ENCODE measurements at places on chromosomes 3 and 15.

DNA sequence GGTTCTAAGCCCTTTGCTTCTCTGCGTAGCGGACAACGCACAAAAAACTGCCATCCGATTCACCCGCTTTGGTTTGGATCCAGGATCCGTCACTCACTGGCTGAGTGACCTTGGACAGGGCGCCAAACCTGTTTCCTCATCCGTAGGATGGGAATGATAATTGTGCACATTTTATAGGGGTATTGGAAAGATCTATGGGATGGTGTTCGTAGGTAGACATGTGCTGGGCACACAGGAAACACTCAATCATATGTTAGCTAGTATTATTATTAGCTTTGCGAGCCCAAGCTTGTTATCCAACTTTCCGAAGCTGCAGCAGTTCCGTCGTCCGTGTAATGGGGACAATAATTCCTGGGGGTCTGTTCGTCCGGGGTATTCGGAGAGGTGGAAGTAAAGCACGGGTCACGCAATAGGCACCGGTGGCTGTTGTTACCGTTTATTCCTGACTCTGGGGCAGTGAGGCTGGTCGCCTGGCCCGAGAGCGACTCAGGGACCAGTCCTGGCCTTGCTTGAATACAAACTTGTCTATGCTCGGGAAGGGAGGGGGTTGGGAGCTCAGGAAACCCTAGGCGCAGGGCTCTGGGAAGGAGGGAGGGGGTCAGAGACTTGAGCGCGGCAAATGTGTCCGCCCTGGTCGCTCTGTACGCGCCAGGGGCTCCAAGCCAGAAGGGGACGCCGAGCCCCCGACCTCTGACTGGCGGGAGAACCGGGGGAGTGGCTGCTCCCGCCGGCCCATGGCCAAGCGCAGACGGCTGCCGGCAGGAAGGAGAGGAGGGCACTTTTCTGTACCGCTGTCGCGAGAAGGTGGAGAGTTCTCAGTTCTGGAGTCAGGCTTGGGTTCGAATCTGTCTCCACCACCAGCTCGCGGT, 1.3 kb downstream of the SPSB4 start:
- peak; percentile 27 for DNase-seq

GRCh38 chr3:5071061-5071460, 51.0 kb upstream of the ARL8B start:
- no peak for DNase-seq

GRCh38 chr15:78320183-78320582, 20.0 kb upstream of the CRABP1 start:
- no peak for DNase-seq

DNA sequence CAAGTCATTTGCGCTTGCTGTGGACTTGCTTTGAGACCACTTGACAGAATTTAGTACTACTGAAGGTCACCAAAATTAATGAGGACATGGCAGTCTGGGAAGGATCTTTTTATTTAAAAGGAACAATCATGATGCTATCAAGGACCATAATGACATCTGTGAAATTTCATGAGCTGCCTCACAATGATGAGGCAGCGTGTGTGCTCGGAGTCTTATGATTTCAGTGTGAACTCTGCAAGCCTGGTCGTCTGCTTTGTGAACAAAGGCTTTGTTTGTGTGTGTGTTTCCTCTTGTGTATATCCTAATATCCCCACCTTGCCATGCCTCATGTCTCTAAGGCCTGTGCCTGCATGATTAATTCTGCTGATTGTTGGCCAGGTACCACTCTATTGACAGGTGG, 46.7 kb downstream of the RAD54L2 start:
- no peak for DNase-seq

DNA sequence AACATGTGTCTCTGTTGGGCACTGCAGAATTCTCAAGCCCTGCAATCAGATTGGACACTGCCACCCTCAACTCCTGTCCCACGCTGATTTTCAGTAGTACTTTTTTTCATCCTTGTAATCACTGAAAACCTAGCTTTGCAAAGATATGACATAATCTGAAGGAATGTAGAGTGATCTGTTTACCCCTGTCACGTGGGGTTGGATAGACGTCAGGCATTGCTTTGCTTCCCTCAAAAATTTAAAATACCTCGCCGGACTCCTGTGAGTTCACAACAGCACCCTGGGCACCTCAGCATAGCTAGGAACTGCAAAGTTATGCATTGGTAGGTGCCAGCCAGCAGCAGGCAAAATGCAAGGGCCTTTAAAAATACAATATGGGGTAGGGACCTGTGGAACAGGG, 71.1 kb upstream of the OXTR start:
- DNase-seq, result no peak

DNA sequence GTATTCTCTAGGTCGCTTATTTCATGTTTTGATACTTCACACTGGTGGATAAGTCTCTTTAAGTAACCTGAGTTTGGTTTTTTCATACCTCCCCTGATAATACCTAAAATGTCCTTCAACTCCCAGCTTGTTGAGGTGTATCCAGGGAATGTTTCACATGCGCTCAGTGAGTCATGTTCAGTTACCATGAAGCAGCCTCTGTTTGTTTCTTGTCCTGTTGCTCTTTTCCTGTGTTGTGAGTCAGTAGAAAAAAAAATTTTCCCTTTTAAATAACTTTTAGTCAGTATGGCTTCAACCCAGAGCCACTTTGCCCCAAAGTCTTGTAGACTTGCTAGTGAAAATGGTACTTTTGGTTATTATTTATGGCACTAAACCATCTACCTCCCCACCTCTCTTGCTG, 278.4 kb upstream of the ZPLD1 start:
- DNase-seq, result no peak

DNA sequence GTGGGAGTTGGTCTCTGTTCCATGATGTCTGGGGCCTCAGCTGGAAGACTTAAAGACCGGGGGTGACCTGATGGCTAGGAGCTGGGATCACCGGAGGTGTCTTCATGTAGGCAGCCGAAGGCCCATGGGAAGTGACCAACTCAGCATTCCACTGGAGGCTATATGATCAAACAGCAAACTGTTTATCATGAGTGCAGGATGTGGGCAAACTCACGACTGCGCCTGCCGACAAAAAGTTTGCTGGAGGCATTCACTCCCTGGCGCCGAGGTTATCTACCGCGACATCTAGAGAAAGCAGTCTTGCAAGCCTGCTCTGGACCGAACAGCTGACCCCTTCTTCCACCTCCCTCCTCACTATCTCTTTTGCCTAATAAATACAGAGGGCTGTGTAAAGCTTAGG, 62.7 kb upstream of the NR2C2 start:
- no peak for DNase-seq

GRCh38 chr15:38823263-38823662, 258.6 kb upstream of the RASGRP1 start:
- no peak for DNase-seq

GRCh38 chr3:79810092-79810491, 42.3 kb upstream of the ROBO1 start:
- no peak for DNase-seq

DNA sequence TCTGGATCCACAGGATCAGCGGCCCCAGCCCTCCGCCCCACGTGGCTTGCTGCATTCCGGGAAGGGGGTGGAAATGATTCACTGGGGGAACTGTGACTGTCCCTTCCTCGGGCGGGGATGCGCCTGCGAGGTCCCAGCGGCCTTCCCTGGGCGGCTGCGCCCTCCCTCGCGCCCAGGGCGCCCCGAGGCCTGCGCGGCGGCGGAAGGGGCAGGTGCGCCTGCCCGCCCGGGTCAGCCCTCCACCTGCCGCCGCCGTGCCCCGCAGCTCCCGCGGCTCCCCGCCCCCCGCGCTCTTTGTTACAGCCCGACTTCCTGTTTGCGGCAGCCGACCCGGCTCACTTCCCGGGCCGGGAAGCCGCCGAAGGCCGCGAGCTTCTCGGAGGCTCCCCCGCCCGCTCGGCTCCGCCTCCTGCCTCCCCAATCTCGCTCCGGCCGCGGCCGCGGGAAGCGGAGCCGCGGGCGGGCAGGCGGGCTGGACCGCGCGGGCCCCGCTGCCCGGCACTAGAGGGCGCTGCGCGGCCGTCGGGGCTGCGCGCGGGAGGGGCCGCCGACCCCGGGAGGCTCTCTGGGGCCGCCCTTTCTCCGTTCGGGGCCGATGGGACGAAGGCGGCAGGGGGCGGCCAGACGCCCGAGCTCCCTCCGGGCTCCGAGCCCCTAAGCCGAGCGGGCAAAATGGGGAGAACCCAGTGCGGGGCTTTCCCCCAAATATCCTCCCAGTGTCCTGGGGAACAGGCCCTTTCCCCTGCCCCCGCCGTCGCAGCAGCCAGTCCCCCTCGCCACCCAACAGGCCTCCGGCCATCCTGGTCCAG, 11.5 kb upstream of the CHAC1 start:
- DNase-seq, result peak; percentile 89

DNA sequence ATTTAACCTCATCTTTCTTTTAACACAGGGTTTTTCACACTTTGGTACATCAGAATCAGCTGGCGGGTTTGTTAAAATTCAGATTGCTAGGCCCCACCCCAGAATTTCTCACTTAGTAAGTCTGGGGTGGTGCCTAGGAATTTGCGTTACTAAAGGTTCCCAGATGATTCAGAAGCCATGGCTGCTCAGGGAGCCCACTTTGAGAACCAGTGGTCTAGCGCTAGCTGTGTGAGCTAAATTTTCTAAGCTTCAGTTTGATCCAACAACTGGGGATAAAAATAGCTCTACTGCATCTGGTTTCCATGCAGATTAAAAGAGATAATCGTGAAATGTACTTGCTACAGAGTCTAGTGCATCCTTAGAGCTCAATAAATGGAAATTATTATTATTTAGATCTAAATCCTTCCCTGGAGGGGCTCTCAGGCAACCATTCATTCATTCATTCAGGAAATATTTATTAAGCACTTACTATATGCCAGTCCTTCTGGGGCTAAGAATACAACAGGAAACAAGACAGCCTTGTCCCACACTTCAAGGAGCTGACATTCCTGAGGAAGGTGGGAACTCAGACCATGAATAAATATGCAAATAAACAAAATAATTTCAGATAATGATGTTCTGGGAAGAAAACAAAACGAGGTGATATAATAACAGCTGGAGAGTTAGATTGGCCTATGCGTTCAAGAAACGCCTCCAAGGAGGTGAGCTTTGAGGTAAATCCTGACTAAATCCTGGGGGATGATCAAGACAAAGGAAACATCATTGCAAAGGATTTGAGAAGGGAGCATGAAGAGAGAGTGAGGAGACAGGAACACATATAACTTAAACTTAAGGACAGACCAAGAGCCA, 3.9 kb upstream of the CIDEC start:
- DNase-seq, result no peak

GRCh38 chr3:155441506-155441905, 148.0 kb upstream of the STRIT1 start:
- no peak for DNase-seq

GRCh38 chr3:150317469-150317868, 90.6 kb upstream of the TSC22D2 start:
- DNase-seq, result no peak

- DNase-seq, result no peak
These were observed 59.9 kb downstream of the IGF2BP2 start for GRCh38 chr3:185764980-185765370.

DNA sequence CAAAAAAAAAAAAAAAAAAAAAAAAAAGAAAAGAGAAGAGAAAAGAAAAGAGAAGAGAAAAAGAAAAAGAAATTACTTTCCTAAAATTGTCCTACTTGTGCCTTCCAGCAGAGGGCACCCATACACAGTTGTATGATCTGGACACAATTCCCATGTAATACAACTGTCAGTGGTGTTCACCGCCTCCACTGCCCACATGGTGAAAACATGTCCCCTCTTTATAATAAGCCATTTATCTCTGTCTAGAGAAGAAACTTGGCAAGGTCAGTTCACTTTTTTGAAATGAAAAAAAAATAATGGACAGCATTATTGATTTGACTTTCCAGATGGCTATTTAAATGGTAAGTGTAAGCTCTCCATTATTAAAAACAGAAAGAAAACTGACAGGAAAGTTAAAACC, 459.4 kb downstream of the GBE1 start:
- DNase-seq, result peak; percentile 45

DNA sequence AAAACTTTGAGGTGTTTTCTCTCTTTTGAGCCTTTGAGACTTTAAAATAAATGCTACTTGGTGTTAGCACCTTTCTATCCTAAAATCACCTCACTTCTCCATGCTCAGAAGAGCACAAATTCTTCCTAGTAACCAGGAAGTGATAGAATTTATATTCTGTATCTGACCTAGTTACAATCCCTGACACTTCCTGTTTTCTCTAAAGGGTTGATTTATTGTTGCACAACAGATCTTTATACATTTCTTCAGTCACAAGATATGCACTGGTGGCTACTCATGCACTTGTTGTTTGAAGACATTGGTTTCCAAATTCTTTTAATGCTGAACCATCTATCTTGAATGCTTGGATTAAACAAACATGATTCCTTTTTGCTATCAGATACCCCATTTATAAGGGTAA, 47.2 kb upstream of the CNTN3 start:
- DNase-seq, result no peak

DNA sequence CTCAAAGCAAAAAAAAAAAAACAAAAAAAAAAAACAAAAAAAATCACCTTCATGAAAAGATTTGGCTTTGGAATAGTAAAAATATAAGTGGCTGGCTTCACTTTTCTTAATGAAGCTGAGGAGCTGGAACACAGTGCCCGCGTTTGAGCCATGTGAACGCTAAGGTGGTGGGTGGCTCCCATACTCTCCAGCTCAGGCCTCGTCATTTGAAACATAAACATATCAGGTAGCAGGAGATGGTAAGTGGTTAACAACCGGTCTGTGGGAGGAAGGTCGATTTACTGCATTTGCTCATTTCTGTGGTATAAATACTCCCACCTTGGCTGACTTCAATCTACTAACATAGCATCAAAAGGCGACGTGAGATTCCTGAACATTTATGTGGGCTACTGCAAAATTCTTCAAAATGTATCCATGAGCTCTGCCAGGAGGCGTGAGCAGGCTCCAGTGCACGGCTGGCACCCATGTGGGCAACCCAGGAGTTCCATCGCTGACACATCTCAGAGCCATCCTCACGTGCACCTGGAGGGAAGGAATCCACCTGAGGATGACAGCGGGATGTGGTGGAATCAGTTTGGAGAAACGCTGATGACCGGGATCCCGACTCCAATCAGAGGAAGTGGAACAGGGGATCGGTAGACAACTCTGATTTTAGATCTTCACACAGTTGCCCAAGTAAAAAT, 157.6 kb downstream of the ATP10A start:
- DNase-seq, result no peak

GRCh38 chr3:45480218-45480617, 91.8 kb downstream of the LARS2 start:
- peak; percentile 75 for DNase-seq

DNA sequence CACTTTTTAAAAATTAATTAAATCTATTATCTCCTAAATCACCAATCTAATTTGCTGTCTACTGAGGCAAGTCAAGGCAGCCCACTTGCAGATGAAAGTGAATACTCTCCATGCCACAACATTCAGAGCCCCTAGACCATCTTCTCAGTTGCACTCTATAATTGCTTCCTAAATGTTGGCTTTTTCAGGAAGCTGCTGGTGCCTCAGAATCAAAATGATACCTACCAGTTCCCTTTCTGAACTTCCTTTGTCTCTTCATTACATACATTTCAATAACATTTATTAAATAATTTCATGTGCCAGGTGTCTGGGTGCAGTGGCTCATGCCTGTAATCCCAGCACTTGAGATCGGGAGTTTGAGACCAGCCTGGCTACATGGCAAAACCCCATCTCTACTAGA, 124.1 kb downstream of the SERPINI1 start:
- no peak for DNase-seq

GRCh38 chr15:36599620-36600433, 20.4 kb downstream of the CDIN1 start:
- no peak for DNase-seq
